B cell (primary cell): ENCODE measurements at places on chromosomes 1 and 21. TPM values are rescaled to one million over a fixed set of nuclear protein-coding genes. Genes with fewer than 3 reads are reported as not detected.

The OR10J1 gene
- total RNA-seq, result not detected in 2 replicates

The AUNIP gene
- total RNA-seq, result 0.27 TPM in 1 of 2 replicates, not detected in the other

The OR14K1 gene
- total RNA-seq, result not detected in 2 replicates

The NR1I3 gene
- total RNA-seq, result not detected in 2 replicates

The SPRR4 gene
- total RNA-seq, result not detected in 2 replicates

The CRNN gene
- total RNA-seq, result not detected in 2 replicates

The SERINC2 gene
- 0.32 and 1.4 TPM in 2 replicates for total RNA-seq

The CRABP2 gene
- total RNA-seq, result 0.89 and 1.1 TPM in 2 replicates

The SH2D5 gene
- total RNA-seq, result 0.29 and 0.30 TPM in 2 replicates

The DCST1 gene
- total RNA-seq, result not detected in 2 replicates

The TEDDM1 gene
- total RNA-seq, result not detected in 2 replicates

DNA sequence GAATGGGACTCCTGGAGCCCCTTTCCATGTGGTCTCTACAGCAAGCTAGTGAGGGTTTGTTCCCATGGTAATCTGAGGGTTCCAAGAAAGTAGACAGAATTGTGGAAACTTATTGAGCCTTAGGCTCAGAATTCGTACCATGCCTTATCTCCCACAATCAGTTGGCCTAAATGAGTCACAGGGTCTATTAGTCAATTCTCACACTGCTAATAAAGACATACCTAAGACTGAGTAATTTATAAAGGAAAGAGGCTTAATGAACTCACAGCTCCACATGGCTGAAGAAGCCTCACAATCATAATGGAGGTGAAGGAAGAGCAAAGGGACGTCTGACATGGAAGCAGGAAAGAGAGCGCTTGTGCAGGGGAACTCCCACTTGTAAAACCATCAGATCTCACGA, 106.6 kb upstream of the CXADR start:
- H3K27me3 ChIP-seq, result no peaks in the 10 kb centered on the region
- no peaks in the 10 kb centered on the region for H3K36me3 ChIP-seq
- no peak for DNase-seq
- H3K4me1 ChIP-seq, result no peaks in the 10 kb centered on the region
- no peak overlapping the region for H3K4me3 ChIP-seq
- no peak overlapping the region for H3K27ac ChIP-seq

- no peak overlapping the region for H3K4me3 ChIP-seq
- DNase-seq, result no peak
- no peak overlapping the region for H3K27ac ChIP-seq
- H3K27me3 ChIP-seq, result no peaks in the 10 kb centered on the region
- H3K4me1 ChIP-seq, result no peaks in the 10 kb centered on the region
These were observed 36.8 kb upstream of the PTPRF start for GRCh38 chr1:43493661-43494450.

DNA sequence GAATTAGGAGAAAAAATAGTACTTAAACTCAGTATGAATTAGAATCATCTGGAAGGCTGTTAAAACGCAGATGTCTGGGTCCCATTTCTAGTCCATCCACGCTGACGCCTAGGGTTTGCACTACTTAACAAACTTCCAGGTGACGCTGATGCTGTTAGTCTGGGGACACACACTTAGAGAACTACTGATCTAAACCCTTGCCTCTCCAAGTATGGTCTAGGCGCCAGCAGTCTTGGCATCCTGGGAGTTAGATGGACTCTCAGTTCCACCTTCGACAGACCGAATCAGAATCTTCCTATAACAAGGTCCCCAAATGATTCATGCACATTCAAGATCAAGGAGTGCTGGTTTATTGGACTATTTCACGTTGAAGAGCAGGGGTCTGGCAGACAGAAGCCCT, 11.5 kb downstream of the DIO1 start:
- no peaks in the 10 kb centered on the region for H3K36me3 ChIP-seq
- DNase-seq, result no peak
- H3K4me3 ChIP-seq, result no peak overlapping the region
- no peaks in the 10 kb centered on the region for H3K27me3 ChIP-seq

- H3K27ac ChIP-seq, result no peak overlapping the region
- peaks cover 32% of the 10 kb centered on the region for H3K36me3 ChIP-seq
- peaks cover 49% of the 10 kb centered on the region for H3K4me1 ChIP-seq
- H3K27me3 ChIP-seq, result no peaks in the 10 kb centered on the region
- no peak for DNase-seq
- no peak overlapping the region for H3K4me3 ChIP-seq
These were observed 13.8 kb upstream of the MPZL1 start for GRCh38 chr1:167707942-167708341.

DNA sequence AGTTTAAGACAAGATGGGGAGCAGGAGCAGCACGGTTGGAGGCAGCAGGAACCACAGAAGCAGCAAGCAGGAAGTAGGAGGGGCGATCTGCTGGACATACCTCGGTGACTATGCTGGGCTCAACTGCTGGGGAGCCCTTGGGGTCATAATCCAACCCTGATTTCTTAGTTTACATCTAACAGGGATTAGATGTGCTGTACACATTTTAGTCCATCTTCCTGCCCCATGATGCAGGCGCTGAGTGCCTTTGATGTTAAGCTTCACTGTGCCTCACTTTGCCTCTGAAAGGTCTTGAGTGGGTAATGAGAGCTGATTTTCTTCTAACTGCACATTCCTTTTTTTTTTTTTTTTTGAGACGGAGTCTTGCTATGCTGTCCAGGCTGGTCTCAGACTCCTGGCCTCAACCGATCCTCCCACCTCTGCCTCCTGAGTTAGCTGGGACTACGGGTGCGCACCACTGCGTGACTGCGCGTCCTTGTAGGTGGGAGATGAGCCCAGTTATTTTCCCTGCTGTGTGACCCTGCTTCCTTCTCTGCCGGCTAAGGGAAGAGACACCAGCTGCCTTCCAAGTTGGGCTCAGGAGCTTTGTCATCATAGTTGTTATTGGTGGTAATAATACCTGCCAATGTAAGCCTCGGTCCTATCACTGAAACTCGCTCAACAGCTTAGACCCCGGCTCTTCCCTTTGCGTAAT, 1.1 kb upstream of the RCAN3 start:
- peak overlapping the region; percentile 92 for H3K4me3 ChIP-seq
- peaks cover 35% of the 10 kb centered on the region for H3K4me1 ChIP-seq
- peak; percentile 72 for DNase-seq

DNA sequence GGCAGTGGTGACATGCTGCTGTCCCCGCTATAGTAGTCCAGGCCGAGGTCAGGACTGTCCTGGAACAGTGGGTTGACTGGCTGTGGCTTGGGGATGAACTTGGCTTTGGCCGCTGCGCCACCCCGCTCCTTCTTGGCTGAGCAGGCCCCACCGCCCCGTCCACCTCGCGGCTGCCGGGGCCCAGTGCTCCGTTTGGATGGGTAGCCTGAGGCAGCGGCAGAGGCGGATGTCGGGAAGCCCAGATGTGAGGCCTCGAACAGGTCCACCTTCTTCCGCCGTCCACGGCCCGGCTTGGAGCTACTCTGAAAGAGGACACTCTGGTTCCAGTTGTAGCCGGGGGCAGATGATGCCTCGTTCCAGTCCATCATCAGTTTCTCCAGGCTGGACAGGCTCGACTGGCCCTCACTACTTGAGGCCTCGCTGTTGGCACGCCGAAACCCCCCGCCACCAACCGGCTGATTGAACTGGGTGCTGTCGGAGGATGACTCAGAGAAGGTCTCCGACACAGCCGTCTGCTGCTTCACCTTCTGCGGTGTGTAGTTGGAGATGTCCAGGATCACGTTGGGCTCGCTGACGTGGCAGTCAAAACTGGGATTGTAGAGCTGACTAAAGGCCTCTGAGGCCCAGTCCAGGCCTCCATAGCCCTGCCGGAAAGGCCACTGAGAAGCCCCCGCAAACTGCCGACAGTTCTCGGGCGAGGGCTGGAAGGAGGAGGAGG, 55.6 kb downstream of the AHDC1 start:
- H3K27me3 ChIP-seq, result no peaks in the 10 kb centered on the region
- H3K36me3 ChIP-seq, result no peaks in the 10 kb centered on the region
- no peak for DNase-seq
- no peaks in the 10 kb centered on the region for H3K4me1 ChIP-seq
- no peak overlapping the region for H3K27ac ChIP-seq

- H3K4me3 ChIP-seq, result peak overlapping the region; percentile 23
- H3K36me3 ChIP-seq, result peaks cover 10% of the 10 kb centered on the region
- H3K4me1 ChIP-seq, result peaks cover 80% of the 10 kb centered on the region
These were observed 4.0 kb downstream of the ZBTB7B start for GRCh38 chr1:155006601-155007101.

- no peaks in the 10 kb centered on the region for H3K27me3 ChIP-seq
- peaks cover 11% of the 10 kb centered on the region for H3K4me1 ChIP-seq
- DNase-seq, result peak; percentile 16
- H3K4me3 ChIP-seq, result no peak overlapping the region
- no peaks in the 10 kb centered on the region for H3K36me3 ChIP-seq
- no peak overlapping the region for H3K27ac ChIP-seq
These were observed 99.8 kb downstream of the MRPL39 start for GRCh38 chr21:25507522-25507921.

GRCh38 chr21:36917471-36918158, 48.9 kb downstream of the HLCS start:
- no peaks in the 10 kb centered on the region for H3K36me3 ChIP-seq
- no peak overlapping the region for H3K27ac ChIP-seq
- no peaks in the 10 kb centered on the region for H3K27me3 ChIP-seq
- H3K4me1 ChIP-seq, result peaks cover 4% of the 10 kb centered on the region
- DNase-seq, result no peak

DNA sequence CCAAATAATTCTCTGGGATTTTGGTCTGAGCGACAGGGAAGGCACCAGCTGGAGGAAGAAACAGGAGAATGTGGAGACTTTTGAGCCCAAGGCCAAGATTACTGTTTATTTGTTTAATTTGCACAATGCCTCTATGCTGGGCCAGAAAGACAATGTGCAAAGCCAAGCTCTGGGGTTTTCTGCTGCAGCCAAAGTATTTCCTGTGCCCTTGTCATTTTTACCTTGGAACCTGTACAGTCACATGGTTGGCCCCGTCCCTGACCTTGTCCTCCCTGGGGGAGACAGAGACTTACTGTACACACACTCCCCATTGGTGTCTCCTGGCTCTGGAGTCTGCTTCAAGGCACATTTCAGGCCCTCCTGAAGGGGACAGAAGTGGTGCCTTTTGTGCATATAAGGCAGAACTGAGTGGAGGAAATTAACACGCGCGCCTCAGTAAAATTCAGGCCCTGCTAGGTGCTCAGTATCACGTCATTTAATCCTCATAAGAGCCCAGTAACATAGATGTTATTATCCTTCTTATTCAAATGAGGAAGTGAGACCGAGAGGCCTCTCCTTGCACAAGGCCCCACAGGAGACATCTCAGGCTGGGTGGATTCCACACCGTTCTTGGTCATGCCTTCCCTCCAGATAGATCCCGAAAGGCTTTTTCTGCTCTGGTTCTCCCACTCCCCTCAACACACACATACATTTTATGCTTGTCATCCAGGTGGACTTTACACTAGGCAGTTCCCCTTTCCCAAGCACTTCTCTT, 21.1 kb downstream of the C1orf115 start:
- peaks cover 32% of the 10 kb centered on the region for H3K4me1 ChIP-seq
- no peak overlapping the region for H3K27ac ChIP-seq
- DNase-seq, result peak; percentile 61
- no peak overlapping the region for H3K4me3 ChIP-seq
- H3K36me3 ChIP-seq, result no peaks in the 10 kb centered on the region

GRCh38 chr1:180851995-180852887, 60.5 kb upstream of the KIAA1614 start:
- no peaks in the 10 kb centered on the region for H3K36me3 ChIP-seq
- peak; percentile 13 for DNase-seq
- H3K27me3 ChIP-seq, result no peaks in the 10 kb centered on the region
- H3K27ac ChIP-seq, result no peak overlapping the region

- H3K27me3 ChIP-seq, result no peaks in the 10 kb centered on the region
- H3K27ac ChIP-seq, result no peak overlapping the region
- DNase-seq, result no peak
- H3K4me1 ChIP-seq, result peaks cover 32% of the 10 kb centered on the region
These were observed 27.4 kb downstream of the TNFSF18 start for GRCh38 chr1:173023343-173023742.

GRCh38 chr1:42195841-42196240, 31.3 kb upstream of the GUCA2A start:
- no peaks in the 10 kb centered on the region for H3K36me3 ChIP-seq
- no peak overlapping the region for H3K4me3 ChIP-seq
- no peaks in the 10 kb centered on the region for H3K4me1 ChIP-seq
- H3K27me3 ChIP-seq, result no peaks in the 10 kb centered on the region
- H3K27ac ChIP-seq, result no peak overlapping the region

GRCh38 chr1:223702735-223703667, 9.3 kb upstream of the CAPN2 start:
- H3K4me1 ChIP-seq, result peaks cover 4% of the 10 kb centered on the region
- DNase-seq, result no peak
- H3K27ac ChIP-seq, result no peak overlapping the region
- H3K4me3 ChIP-seq, result no peak overlapping the region
- no peaks in the 10 kb centered on the region for H3K27me3 ChIP-seq
- H3K36me3 ChIP-seq, result no peaks in the 10 kb centered on the region

DNA sequence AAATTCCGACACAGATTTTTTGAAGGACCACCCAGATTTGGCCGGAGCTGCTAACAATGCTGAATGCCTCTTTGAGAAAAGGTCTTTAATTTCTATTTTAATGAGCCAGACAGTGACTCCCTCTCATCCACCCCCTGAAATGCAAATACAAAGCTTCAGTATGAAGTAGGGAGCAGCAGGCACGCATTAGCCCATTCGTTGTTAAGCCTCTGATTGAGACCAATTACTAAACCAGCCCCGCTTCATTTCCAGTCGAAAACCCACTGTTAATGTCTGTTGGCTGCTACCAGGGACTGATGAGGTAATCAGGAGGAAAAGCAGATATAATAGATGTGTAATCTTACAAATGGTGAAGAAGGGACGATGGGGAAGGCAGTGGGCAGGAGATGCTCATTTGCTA, 4.8 kb upstream of the C8A start:
- H3K27ac ChIP-seq, result no peak overlapping the region
- H3K36me3 ChIP-seq, result no peaks in the 10 kb centered on the region
- H3K4me1 ChIP-seq, result no peaks in the 10 kb centered on the region
- H3K4me3 ChIP-seq, result no peak overlapping the region
- no peak for DNase-seq

DNA sequence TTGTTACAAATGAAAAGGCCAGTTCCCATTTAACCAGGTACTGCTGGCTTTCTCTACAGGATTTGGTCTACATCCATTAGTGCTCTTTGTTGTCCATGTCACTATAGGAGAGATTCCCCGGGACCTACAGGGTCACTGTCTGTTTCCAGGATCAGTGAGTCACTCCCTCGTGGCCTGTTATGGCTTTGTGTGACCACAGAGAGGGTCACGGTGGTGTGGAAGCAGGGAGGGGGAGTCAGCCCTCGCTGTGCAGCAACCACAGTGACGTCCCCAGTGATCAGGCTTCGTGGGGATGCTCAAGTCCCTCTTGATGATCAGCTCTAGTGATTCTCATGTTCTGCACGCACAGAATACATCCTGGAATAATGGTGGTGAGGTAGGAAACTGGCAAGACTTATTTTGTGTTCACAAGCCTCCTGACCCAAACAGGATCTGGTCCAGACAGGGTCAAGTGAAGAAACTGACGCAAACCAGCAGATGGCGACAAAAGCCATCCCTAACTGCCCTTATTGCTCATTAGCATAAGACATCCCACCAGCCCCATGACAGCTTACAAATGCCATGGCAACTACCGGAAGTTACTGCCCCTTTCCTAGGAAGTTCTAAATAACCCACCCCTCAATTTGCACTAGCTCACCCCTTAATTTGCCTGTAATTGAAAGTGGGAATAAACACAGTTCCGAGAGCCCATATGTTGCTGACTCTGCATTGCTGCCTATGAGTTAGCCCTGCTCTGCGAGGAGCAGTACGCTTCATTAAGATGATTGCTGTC, 98.5 kb downstream of the DISC1 start:
- H3K27me3 ChIP-seq, result no peaks in the 10 kb centered on the region
- no peaks in the 10 kb centered on the region for H3K4me1 ChIP-seq
- H3K36me3 ChIP-seq, result no peaks in the 10 kb centered on the region
- no peak overlapping the region for H3K27ac ChIP-seq
- DNase-seq, result peak; percentile 12
